Fibroblast of gingiva (primary cell): ENCODE measurements at places on chromosomes 6 and 20.
A peak's percentile ranks its signal among the peaks of the same experiment; 100 is the strongest.

DNA sequence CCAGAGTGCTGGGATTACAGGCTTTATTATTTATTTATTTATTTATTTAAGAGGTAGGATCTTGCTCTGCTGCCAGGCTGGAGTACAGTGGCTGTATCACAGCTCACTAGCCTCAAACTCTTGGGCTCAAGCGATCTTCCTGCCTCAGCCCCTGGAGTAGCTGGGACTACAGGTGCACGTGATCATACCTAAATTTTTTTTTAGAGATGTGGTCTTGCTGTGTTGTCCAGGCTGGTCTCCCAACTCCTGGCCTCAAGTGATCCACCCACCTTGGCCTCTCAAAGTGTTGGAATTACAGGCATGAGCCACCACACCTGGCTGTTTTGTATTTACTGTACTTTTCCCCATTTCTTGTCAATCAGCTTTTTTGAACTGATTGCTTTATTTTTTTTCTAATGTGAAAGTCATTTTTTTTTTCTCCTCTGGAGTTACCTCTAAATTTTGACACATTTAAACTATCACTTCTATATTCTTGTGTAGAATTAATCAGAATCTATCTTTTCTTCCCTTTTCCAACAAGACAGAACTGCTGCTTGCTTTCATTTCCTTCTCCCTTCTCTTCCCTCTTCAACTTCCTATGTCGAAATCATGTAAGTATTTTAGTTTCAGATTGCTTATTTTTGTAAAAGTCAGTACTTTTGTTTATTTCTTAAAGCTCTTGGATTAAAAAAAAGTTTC is 12.0 kb downstream of the PANK2 start:
- peak; percentile 29 for DNase-seq

DNA sequence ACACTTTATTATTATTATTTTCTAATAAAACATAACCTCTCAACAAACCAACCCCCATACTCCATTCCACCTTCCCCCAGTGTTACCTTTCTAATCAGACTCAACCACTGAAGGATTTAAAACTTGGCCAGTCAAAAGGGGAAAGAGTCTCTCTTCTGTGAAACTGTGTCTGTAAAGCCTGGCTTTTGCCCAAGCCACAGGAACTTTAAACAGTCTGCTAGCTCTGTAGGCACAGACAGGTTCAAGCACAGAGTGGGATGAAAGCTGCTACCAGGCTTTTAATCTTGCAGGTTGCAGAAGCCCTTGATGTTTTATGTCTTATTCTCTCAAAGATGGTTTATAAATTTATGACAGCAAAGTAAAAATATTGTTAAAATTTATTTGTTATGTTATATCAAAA is 585.7 kb downstream of the TENT5A start:
- peak; percentile 16 for DNase-seq

- no peak for DNase-seq
Measured at GRCh38 chr6:35195120-35195780, 18.5 kb upstream of the SCUBE3 start.

DNA sequence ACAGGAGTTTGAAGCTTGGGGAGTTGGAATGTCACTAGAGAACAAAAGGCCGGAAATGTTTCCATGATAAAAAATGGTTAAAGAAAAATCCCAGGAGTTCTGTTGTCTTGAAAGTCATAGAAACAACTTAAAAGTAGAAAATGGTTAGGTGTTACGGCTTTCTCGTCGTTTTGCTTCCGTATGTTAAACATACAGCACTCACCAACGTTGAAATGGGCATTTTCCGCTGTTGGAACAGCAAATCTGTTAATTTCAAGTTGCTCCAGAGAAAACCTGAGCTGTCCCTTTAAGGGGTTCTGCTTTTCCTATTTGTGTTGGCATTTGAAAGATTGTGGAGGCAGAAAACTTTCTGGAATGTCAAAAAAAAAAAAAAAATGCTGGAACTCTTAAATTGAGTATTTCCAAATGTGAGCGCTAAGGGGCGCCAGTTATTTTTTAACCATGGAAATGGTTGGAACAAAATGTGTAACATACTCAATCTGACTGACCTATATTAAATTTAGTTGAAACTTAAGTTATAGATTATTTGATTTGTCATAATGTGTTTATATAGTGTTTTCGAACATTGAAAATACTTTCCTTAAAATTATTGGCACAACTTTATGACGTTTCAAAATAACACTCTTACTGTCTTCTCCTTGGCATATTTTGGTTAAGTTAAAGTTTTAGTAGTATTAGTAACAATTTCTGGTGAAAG is 2.2 kb downstream of the QKI start:
- peak; percentile 82 for DNase-seq

DNA sequence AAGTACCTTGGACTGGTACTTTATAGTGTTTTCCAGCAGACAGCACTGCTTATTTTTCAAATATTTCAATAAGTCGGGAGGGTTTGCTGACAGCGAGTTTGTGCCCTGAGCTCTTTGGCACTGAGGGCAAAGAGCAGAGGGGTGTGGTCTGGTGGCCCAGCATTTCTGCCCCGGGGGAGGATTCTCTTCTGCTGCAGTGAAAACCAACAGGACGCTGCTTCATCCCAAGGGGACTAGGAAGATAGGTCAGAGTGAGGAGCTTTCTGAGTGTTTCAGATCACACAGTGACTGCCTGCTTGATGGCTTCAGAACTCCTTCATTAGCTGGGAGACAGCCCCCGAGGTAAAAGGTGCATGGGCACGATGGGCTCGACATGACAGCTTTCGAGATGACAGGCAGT is 8.6 kb downstream of the ULBP2 start:
- no peak for DNase-seq
